Right lobe of liver (tissue), 6 donors: ENCODE measurements at places on chromosomes 3 and 15. TPM values are rescaled to one million over a fixed set of nuclear protein-coding genes. Genes with fewer than 3 reads are reported as not detected.

DNA sequence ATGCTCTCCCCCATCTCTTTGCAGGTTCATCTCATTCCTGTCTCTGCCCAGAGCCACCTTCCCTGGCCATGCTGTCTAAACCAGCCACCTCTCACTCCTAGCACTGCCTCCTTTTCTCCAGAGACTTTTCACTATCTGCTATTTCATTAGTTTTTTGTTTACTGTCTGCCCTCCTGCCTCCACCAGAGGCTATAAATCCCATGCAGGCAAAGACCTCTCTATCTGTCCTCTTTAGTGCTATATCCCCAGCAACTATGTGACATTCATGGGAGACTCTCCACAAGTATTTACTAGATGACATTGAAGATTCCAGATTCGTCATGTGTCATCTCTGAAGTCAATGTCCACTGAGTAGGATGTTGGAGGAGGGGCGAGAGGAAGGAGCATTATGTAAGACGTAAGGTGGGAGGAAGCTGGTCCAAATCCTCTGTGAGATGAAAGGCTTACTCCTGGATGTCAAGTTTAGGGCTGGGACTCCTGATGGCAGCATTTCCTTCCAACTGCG, 3.4 kb upstream of the FAM43A start:
- no peak for DNase-seq

- DNase-seq, result no peak
Observed at GRCh38 chr3:40770061-40770460, 245.3 kb downstream of the ZNF621 start.

GRCh38 chr3:36895496-36896409, 49.1 kb downstream of the TRANK1 start:
- DNase-seq, result no peak

GRCh38 chr3:195302431-195302830, 31.5 kb upstream of the XXYLT1 start:
- no peak for DNase-seq

DNA sequence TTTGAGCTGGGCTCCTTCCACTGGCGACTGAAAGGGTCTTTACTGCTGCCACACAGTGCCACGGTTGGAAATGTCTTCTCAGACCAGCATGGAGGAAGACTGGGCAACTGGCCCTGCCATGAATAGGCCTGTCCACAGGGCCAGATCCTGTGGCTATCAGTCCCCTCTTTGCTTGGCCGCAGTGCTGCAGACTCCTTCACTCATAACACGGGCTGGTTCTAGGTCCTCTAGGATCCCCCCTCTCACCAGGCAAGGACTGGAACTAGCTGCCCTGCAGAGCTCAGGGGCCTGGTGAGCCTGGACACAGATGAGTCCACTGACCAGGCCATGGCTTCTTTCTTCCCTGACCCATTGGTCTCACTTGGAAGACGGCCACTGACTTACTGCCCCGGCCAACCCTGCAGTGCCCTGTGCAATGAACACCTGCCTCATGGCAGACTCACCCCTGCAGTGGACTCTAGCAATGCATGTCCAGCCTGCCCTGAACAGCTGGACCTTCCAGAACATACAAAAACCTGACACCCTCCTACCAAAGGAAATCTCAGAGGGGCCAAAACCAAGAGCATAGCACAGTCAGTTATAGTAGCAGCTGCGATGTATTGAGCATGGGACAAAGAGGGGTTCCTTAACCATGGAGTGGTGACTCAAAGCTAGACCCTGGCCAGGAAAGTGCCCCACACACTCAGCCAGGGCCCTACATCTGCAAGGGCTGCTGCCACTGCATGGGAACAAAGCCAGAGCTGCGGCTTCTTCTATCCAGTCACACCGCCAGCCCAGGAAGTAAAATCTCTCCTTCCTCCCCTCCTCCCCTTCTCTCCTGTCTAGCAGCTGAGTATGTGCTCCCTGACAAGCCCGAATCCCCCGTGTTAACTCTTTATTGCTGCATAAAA, 72.1 kb upstream of the ITGA11 start:
- DNase-seq, result no peak

The CCDC80 gene
- 5.8 TPM for total RNA-seq
